ENCODE measurements at places on chromosomes 4 and X.

GRCh38 chrX:84156821-84157220 is 31.2 kb downstream of the RPS6KA6 start:
- peak; percentile 0 for DNase-seq

- no peak for DNase-seq
Observed at GRCh38 chrX:21408788-21409187, 34.6 kb downstream of the CNKSR2 start.

- no peak for DNase-seq
Observed at GRCh38 chr4:156788782-156789181, 182.8 kb downstream of the PDGFC start.

DNA sequence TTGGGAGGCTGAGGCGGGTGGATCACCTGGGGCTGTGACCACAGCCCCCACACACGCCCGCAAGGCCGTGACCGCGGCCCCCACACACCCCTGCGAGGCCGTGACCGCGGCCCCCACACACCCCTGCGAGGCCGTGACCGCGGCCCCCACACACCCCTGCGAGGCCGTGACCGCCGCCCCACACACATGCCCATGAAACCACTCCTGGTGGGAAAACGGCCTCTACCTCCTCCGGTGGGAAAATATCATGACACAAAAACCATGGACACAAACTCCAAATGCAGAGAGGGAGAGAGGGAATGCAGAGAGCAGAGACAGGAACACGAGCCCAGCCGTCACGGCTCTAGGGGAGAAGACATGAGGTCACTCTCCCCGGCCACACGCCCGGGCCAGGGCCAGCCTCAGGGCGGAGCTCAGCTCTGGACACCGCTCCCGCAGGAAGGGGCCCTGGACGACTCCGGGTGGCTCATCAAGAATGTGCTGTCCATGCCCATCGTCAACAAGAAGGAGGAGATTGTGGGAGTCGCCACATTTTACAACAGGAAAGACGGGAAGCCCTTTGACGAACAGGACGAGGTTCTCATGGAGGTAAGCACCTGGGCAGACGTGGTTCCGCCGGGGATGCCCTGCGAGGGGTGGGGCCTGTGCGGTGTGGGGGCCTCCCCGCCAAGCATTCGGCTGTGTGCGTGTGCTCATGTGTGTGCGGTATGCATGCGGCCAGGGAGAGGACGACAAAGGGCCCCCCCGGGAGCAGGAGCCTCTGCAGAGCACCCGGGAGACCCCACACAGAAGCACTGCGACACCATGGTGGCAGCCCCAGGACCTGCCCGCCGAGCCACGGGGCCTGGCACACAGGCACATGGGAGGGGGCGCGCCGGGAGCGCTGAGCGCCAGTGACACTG is 17.4 kb downstream of the ATP5ME start:
- no peak for DNase-seq

DNA sequence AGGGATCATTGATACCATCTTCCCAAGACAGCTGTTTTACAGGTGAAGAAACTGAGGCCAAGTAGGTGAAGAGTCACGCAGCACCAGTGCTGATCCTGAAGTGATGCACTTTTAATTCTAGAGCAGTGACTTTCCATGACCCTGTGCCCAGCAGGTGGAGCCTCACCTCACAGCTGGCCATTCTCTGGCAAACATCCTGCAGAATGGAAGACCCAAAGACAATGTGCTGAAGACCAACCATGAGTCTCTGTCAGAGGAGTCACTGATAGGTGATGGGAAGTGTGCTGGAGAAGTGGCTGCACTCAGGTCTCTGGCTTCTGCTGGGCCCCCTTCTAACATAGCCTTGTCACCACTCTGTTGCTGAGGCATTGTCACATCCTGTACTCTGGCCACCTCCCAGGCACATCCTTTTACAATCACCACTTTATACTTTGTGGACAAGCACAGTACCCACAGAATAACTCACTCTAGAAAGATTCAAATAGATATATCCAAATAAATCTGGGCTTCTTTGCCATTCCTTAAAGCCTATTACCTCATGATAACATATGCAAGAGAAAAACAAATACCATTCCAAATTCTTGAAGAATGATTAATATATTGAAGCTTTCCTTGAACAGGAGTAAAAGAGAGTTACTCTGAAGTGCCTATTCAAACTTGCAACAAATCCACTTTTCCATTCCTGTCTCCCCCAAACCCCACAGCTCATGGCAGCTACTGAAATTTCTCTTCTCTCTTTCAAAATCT is 64.1 kb upstream of the SCOC start:
- DNase-seq, result peak; percentile 27

DNA sequence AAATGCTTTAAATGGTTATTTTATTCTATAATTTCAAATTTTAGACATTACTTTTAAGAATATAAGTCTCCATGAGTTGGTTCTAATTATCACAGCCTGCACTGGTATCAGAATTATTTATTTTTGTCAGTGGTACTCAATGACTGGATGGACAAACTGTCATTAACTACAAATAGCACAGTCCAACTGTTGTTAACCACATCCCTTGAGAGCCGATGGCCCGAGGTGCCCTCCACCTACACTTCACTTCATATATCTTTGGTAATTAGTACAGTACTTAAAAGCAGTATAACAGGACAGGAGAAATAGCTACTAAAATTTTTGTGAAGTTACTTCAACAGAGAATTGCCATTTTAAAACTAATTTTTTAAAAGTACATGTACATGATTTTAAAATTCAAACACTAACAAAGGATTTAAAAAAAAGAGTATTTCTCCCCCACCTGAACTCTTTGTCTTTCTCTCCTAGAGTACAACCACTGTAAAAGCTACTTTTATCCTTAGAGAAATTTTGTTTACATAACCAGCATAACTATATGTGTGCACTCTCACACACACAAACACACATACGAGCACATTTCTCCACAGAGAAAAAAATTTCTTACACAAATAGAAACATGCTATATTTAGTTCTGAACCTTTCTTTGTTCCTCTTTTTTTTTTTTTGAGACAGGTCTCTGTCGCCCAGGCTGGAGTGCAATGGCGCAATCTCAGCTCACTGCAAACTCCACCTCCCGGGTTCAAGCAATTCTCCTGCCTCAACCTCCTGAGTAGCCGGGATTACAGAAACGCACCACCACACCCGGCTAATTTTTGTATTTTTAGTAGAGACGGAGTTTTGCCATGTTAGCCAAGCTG is 6.5 kb downstream of the TIFA start:
- no peak for DNase-seq

GRCh38 chrX:107934262-107934661 is 47.9 kb downstream of the TEX13B start:
- DNase-seq, result no peak

- DNase-seq, result no peak
Observed at GRCh38 chr4:48693856-48694574, 86.1 kb downstream of the FRYL start.

DNA sequence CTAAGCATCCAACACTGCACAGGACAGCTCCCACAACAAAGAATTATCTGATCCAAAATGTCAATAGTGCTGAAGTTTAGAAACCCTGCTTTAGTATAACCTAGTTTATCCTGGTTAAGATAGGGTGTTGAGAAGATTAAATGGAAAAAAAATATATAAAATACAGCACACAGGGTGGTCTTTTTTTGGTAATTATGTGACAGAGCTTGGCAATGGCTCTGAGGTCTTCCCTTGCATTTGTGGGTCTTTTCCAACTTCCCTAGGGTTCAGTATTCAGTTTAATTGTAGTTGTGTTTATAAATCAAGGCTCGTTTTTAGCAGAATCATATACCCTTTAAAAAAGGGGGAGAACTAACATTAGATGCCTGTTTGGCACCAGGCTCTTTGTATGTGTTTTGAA is 36.6 kb downstream of the REPS2 start:
- DNase-seq, result no peak

DNA sequence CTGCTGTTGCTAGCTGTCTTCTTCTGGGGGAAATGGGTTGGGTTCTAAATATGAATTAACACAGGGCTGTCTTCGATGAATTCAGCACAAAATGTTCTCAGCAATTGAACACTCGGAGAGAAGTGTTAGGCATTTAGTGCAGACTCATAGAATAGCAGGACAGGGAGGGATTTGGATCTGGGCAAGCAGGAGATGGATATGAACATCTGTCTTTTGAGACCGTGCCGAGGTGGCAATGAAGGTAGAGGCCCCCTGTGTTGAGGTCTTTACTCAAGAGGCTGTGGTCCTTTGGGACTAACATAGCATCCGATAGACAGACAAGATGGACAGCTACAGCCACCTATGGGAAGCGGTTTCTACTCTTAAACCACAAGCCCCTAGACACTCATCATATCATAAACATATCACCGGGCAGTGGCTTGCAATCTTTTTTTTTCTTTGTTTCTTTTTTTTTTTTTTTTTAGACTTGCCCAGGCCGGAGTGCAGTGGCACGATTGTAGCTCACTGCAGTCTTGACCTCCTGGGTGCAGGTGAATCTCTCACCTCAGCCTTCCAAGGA is 6.7 kb downstream of the CD99 start:
- DNase-seq, result no peak

- peak; percentile 40 for DNase-seq
Observed at GRCh38 chr4:137226900-137227299, 305.4 kb downstream of the PCDH18 start.

DNA sequence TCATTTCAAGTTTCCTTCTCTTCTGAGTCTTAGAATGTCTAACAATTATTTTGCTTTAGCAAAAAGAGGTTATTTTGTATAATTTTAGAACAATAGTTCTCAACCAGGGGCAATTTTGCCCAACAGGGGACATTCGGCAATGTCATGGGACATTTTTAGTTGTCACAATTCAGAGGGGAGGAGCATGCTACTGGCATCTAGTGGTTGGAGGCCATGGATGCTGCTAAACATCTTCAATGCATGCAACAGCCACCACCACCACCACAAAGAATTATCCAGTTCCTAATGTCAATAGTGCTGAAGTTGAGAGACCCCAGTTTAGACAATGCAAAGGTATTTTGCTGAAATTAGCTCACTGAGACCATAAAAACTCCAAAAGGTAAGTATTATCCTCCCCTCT is 122.5 kb downstream of the ARHGAP6 start:
- no peak for DNase-seq

- DNase-seq, result no peak
Observed at GRCh38 chr4:8940792-8941491, 69.3 kb upstream of the HMX1 start.

DNA sequence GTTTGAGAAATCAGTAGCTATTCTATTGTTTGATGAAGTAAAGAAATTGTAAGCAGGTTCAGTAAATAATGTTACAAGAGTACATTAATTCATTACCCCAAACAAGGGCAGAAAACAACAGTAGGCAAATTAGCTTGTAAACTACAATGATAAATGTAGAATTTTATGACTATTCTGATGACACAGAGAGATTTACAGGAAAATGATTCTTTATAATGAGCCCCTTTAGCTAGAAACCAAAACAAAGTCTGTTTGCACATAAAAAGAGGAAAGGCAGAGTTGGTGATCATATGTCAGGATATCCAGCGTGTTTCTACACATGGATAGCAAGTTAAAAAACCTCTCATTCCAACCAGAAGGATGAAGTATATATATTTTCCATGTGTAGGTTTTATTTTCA is 204.8 kb downstream of the CFAP299 start:
- no peak for DNase-seq

- DNase-seq, result peak; percentile 76
Observed at GRCh38 chrX:16589211-16589610, 60.7 kb upstream of the S100G start.

DNA sequence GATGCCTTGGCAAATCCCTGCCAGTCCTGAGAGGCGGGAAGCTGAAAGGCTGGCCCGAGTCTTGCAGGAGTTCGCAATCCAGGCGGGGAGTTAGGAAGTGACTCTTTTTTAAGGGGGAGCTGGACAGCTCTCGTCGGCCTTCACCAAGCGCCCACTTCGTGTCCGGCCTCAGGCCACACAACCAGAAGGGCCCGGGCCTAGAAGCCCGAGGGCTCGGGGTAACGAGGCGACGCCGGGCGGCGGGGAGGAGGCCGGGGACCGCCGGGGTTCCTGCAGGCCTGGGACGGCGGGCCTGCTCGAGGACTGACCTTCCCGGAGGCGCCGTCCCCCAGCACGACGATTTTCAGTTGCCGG is 395 bp downstream of the RAB28 start:
- peak; percentile 67 for DNase-seq

DNA sequence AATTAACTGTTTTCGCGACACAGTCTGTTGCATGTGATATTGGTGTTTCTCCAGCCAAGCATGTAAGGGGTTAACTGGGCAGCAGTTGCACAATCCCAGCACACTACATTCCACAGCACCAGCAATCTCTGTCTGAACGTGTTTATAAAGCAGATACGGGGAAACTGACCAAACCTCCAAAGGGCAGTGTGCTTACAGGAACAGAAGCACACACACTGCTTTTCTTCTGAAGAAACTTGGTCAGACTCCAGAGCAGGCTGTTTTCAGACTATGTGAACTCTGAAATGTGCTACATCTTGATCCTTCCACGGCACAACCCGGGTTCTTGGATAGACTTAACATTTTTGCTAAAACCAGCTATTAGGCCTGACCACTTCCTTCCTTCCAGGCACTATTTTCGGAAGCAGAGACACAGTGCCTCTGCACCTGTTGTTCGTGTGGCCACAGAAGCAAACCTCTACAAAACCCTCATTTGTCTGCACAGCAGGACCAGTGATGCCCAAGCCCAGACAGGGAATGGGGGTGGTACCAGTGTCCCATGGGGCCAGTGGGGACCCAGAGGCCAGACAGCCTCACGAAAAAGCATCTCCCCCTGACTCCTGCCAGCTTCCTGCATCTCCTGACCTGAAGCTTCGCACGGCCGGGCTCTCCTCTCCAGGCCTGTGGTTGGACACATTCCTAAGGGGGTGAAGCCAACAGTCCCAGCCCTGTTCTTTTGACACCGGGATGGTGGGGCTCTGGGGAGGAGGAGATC is 90.1 kb downstream of the IRF2 start:
- DNase-seq, result peak; percentile 95

- no peak for DNase-seq
Observed at GRCh38 chrX:55487143-55487542, 2.5 kb downstream of the USP51 start.

Measured in epithelial cell of esophagus (primary cell).